ENCODE measurements at places on chromosomes 1 and 21.

DNA sequence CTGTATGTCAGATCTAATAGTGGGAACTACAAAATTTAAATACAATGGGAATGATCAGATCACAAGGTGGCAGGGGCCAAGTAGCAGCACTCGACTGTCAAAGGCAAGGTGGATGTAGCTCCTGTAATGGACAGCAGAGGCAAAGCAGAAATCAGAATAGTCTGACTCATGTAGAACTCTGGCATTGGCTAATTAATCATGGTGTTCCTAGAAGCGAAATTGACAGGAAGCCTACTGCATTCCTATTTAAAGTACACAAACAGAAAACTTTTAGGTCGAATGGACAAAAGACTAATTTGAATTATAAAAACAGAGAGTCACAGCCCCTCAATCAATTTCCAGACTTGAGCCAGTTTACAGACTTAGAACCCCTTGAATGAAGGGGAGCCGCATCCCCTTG lies 17.4 kb upstream of the IL12RB2 start:
- no peak for DNase-seq

GRCh38 chr1:178493301-178493741 lies 3.4 kb downstream of the CLEC20A start:
- no peak for DNase-seq

DNA sequence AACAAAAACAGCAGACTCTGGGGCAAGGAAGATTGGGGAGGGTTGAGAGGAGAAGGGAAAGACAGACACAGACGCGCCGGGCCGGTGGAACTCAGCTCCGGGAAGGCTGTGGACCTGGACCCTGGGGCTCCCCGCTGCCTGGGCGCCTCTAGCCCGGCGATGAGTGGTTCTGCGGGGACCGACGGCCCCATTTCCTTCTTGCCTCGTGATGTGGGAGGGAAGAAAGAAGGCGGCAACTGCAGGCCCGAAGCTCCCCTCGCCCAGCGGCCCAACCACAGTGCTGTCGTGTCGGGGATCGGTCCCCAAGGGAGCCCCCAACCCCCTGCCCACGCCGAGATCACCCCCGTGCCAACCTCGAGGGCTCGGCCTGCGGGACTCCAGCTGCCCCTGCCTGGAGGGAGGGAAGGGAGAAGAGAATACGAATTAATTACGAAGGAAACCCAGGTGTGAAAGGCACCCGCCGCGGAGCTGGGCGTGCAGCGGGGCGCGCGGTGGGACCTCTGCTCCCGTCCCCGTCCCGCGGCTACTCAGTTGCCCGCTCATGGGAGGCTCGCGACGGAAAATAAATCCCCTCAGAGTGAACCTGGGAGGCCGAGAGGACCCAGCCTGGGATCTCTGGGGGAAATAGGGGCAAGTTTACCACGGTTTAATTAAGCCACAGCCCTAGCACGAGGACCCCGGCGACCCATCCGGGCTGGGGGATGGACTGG lies 7.4 kb downstream of the FOXD3 start:
- no peak for DNase-seq

DNA sequence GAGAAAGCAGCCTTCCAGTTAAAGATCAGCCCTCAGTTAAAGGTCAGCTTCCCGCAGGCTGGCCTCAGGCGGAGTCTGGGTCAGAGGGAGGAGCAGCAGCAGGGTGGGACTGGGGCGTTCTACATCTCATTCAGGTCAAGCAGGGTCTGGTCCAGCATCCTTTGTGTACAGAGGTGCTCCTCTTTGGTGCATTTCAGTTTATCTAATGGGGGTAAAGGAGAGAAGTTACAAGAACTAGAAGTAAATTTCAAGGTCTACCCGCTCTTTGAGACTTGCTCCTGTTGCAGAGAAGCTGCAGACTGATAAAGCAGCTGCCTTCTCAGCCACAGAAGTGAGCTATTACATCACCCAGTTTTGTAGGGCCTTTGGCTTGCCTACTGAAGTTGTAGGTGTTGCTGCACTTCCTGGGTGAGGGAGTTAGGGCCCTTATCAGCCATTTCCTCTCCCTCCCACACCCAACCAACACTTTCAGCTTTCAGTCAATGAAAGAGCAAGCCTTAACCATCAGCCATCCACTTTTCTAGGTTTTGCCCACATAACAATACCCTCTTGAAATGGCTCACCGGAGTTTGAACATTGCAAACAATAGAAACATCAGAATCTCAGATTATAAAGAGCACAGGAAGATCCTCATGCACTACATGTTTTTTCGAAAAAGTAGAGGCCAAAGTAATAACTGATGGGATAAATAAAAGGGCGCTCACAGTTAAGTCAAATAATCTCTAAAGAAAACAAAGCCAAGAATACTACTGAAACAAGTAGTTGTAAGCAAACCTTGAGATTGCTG lies 2.8 kb upstream of the NUP210L start:
- no peak for DNase-seq
